ENCODE measurements at places on chromosomes 12 and 14.

GRCh38 chr12:121059031-121059898 lies 20.2 kb upstream of the OASL start:
- DNase-seq: no peak

- no peak for DNase-seq
Observed at GRCh38 chr12:49910331-49911212, 6.9 kb upstream of the FAIM2 start.

- DNase-seq: no peak
Observed at GRCh38 chr14:101215927-101216326, 312.4 kb upstream of the RTL1 start.

DNA sequence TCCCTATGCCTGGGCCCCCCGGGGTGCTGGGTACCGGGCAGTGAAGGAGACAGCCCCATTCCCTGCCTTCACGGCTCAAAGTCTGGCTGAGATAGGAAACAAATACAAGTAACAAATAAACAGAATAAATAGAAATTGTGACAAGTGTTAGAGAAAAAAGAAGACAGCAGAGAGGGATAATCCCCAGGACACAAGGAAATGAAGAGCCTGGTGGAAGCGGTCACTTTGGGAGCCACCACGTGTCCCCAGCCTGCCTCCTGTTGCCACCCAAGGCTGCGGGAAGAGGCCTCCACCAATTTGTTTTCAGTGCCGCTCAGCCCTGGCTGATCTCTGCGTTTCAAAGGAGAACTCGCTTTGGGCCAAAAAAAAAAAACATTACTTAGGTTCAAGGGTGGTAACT lies 31.2 kb downstream of the RBM19 start:
- no peak for DNase-seq

- no peak for DNase-seq
Observed at GRCh38 chr14:99612071-99612737, 8.2 kb upstream of the CCDC85C start.

DNA sequence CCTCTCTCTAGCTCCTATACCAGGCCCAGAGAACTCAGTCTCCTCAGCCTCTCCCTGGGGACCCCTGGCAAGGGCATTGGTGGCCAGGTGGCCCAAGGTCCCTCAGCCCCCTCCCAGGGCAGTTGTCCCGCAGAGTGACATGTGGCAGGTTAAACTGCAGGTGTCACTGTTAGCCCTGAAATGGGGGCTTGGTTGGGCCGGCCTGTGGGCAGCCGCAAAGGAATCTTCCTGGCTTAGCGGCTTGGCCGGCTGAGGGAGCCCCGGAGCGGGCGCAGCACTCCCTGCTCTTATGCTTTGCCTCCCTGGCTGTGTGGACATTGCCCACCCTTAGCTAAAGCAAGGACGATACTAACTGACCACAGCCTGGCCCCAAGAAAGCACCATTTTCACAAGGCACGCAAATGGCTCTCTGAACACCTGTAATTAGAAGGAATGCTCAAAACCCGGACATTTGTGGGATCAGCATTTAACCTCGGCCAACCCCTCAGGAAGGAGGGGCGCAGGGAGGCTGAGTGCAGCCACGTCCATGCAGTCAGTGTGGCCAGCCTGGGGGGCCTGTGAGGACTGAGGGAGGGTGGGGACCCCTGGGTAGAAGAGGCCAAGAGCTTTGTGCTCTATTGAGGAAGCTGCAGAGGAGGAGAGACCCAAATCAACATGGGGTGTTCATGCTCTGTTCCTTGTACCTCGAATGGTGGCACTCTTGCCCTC lies 82.2 kb downstream of the PAPOLA start:
- peak; percentile 53 for DNase-seq

DNA sequence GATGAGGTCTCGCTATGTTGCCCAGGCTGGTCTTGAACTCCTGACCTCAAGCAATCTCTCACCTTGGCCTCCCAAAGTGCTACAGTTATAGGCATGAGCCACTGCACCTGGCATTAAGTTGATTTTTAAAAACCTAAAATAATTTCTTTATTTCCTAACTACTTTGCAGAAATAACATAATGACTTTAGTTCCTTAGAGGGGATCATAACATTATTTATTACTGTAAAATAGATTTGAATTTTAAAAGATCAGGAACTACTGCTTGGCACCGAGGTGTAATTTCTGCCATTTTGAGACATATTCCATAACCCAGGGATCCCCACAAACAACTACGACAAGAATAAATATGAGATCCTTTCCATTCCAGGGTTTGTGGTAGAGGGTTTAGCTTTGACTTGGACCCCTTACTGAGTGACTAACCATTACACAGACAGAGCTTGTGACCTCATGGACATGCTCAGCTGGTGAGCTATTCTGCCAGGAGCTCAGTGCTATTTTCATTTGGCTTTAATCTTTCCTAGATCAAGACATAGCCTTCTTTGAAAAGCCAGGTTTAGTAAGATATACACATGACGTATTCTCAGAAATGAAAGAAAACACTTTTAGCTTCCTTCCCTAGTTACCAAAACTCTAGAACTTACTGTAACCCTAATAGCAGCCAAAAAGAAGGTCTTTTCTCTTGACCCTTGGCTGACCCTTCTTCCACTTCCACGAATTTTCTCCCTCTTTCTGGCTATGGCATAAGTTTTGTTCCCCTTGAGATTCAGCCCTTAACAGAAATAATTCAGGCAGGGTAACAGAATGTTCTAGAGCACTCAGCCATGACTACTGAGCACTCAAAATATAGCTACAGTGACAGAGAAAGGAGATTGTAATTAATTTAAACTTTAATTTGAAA lies 75.1 kb upstream of the NUDT4 start:
- DNase-seq: no peak

DNA sequence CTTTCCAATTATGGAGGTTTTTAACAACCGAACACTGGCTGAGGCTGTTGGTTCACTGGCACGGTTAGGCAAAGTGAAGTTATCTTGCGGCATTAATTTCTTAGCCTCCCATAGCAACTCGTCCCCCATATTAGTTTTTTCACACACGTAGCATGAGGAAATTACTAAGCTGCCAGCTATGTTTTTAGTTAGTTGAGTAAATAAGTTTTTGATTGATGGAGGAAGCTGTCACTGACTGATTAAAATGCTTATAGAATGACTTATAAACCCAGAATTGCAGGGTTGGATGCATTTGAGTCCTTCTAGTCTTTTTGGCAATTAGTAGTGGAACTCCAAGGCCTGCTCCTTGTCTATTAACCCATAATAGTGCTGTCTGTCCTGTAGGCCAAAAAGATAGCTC lies 97.1 kb downstream of the ALG10 start:
- no peak for DNase-seq

GRCh38 chr14:61434311-61434710 lies 112.9 kb downstream of the PRKCH start:
- no peak for DNase-seq

DNA sequence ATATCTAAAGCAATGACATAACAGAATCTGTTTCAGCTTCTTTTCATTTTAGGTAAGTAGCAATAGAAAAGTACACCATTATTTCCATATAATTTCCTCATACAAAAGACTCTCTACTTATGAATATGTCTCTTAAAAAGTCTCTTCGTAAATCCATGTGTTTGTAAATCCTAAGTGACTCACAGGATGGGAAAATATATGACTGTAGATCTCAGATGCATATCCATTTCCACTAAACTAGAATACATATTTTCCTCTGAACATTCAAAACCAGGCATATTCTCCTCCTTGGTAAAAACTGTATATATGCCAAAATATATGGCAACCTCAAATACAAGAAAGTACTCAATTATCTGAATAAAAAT lies 93.6 kb downstream of the TXNDC16 start:
- DNase-seq: no peak

- DNase-seq: peak; percentile 41
Observed at GRCh38 chr14:89702073-89702875, 252.3 kb downstream of the EFCAB11 start.

DNA sequence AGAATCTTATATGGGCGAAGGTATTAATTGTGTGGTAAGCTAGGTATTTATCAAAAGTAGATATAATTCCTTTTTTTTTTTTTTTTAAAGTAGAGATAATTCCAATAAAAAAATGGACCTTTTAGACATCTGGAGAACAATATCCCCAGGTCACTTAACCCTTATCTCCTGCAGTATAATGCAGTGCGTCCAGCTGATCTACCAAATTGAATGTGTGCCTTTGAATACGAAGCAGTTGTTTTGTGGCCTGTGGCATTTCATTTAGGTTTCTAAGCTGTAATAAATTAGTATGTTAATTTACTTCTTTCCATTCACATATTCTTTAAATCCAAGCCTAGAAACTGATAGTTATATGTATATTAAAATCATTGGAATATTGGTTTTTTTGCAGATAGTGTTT lies 3.1 kb downstream of the FUT8 start:
- no peak for DNase-seq

- no peak for DNase-seq
Observed at GRCh38 chr12:3461391-3461790, 29.6 kb upstream of the PRMT8 start.

GRCh38 chr12:25533150-25533549 lies 19.9 kb downstream of the LMNTD1 start:
- DNase-seq: no peak

DNA sequence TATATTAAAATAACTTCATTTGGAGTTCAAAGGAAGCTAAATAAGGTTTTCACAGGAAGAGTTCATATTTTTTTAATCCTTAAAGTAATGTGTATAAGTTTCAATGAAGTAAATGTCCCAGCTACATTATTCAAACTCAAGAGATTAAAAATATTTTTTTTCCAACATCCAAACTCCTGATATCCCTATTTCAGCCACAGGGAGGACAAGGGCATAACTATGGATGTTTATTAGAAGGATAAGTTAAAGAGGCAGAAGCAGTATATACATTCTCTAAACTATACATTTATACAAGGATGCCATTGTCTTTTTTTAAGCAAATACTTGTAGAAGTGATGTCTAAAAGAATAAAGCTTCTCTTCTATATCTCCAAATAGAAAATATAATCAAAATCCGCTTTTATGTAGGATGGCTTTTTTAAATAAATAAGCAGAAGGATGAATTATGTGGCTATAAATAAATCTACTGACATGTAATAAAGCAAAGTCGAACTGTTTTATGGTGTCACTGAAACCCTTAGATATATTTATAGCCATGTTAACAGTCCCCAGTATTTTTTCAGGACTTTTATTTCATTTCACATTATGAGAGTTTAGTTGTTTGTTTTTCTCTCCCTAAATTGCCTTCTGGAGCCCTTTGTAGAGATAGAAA lies 936.5 kb downstream of the DIO2 start:
- DNase-seq: no peak

- peak; percentile 95 for DNase-seq
Observed at GRCh38 chr14:23006544-23007419, 3.2 kb downstream of the C14orf93 start.

- peak; percentile 36 for DNase-seq
Observed at GRCh38 chr14:38721822-38722431, 381.1 kb downstream of the SEC23A start.

- no peak for DNase-seq
Observed at GRCh38 chr12:82554529-82554928, 132.2 kb upstream of the TMTC2 start.

- DNase-seq: no peak
Observed at GRCh38 chr12:56243731-56244181, 13.9 kb downstream of the SLC39A5 start.

GRCh38 chr12:105291531-105291930 lies 39.0 kb upstream of the C12orf75 start:
- no peak for DNase-seq

DNA sequence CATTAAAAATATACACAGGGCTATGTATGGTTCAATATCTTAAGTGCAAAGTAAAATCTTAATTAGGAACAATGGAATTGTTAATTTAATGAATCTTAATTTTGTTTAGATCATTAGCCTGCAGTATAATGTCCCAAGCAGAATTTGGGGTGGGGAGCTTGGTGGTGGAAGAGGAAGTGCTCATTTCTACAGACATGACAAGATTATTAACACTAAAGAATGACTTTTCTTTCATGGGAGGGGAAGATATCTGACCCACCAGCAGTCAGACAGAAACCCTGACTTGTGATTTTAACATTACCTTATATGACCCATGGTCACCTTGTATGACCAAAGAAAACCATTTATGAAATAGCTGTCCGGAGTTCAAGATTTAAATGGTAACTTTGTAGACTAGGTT lies 41.3 kb upstream of the HIF1A start:
- DNase-seq: no peak

DNA sequence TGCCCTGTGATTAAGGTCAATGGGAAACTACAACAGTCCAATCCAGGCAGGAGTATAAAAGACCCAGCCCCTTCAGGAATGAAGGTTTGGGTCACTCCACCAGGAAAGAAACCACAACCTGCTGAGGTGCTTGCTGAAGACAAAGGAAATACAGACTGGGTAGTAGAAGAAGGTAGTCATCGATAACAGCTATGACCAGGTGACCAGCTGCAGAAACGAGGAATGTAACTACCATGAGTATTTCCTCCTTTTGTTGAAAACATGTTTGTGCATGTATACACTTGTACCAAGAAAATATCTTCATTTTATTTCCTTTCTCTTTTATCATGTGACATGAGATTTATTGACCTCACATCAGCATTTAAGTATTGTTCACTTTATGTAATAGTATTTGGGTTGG lies 409.1 kb downstream of the FOXG1 start:
- DNase-seq: no peak

DNA sequence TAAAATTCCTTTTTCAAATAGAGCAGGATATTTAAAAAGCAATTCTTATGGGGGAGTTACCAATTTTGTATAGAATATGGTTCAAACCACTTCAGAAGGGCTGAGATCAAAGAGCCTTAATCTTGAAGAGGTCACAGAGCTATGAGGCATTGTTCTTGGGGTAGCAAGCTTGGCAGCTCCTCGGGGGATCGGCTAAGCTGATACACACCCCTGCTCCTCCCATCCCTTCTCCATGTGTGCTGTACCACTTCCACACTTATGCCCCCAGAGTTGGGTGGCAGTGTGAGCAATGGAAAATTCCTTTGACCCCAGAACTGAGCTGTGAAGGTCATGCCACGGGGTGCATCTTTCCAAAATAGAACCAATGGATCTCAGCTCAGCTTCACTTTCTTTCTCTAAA lies 15.0 kb upstream of the TMEM30B start:
- DNase-seq: no peak

DNA sequence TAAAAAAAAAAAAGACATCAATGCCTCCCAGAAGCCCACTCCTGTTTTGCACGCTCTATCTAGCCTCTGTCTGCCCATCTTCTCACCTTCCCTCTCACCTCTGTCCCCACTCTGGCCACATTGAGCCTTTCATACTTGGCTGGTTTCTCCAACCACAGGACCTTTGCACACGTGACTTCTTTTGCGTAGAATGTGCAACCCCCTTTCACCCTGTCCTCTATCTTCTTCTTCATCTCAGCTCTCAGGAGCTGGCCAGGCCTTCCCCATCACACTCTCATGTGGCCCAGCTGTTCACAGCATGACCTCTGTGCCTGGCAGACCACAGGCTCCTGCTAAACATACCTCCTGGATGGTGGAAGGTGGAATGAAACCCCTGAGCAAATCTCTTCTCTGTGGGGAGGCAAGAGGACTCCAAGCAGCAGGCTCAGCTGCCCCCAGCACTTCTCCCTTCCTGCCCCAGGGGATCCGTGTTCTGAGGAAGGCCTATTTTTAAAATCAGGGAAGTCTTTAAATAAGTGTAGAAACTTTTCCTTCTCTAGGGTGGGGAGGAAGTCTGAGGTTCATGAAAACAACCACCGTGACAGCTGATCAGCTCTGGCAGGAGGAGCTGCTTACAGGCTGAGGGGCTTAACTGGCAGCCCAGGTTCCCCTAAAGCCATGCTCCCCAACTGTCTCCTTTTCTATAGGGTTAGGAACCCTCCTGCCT lies 11.6 kb downstream of the HVCN1 start:
- no peak for DNase-seq

Measured in right renal pelvis (tissue), 4 donors.